ENCODE measurements at places on chromosomes 7 and 10.

DNA sequence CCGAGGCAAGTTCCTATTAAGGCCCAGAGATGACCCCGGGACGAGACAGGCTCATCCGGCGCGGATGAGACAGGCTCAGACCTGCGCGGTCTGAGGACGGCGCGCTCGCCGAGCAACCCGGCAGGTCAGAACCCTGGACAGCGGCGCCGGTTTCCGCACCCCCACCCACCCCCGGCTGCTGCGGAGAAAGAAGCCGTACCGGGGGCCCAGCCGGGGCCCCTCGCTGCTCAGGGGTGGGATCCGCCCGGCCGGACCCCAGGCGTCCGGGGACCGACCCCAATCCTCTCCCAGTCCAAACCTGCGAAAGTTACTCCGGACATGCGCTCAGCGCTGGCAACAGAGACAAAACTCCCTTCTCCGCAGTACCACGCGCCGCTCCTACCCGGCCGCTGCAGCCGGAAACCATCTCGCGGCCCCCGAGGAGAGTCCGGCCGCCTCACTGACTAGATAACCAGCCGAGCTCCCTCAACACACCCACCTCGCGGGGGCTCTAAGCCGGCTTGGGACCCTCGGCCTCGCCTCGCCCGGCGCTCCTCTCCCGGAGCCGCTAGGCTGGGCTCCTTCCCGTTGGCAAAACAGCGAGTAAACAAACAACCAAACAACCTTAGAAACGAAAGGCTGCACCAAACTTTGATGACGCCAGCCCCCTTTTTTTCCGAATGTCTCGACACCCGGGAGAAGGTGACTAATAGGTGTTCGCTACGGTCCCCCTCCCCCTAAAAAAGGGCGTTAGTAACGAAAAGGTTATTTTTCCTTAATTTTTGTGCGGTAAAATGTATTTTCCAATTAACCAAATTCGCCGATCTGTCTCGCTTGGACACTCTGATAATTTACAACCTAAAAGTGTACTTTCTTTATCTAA lies 2.3 kb upstream of the DRGX start:
- peak; percentile 61 for DNase-seq

GRCh38 chr10:125882596-125882995 lies 1.5 kb upstream of the DHX32 start:
- DNase-seq: no peak

- DNase-seq: no peak
Observed at GRCh38 chr7:105996860-105997737, 34.0 kb downstream of the CDHR3 start.

GRCh38 chr7:157464971-157465886 lies 128.4 kb downstream of the DNAJB6 start:
- no peak for DNase-seq

GRCh38 chr7:147912946-147913638 lies 677.5 kb upstream of the C7orf33 start:
- DNase-seq: no peak
